ENCODE measurements at places on chromosomes 16 and 17.

- no peak for DNase-seq
Measured at GRCh38 chr16:72848028-72848400, 199.9 kb downstream of the ZFHX3 start.

DNA sequence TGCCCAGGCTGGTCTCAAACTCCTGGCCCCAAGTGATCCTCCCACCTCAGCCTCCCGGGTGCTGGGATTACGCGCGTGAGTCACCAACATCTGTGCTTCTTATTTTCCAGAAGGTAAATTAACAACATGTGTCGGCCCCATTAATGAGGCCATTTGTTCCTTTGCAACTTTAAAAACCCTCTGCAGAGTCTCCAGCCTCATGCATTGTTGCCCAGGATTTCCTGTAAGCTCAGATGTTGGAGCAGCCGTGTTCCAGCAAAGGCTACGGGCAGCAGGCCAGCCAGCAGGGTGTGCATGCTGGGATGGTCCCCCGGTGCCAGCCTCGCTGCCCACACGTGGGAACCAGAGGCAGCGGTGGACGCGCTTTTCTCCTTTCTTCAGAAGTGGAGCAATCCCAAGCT is 19.1 kb upstream of the HEXD start:
- peak; percentile 74 for DNase-seq

- DNase-seq, result no peak
Measured at GRCh38 chr16:21242756-21243155, 9.3 kb downstream of the ANKS4B start.

DNA sequence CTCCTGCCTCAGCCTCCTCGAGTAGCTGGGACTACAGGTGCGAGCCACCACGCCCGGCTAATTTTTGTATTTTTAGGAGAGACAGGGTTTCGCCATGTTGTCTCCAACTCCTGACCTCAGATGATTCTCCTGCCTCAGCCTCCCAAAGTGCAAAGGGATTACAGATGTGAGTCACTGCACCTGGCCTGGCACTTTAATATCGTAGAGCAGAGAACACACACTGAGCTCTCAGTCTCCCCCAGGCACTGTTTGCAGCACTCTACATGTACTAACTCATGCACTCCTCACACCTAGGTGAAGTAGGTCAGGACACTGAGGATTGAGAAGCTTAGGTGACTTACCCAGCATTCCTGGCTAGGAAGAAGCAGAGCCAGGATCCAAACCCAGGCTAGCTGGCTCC is 15.0 kb downstream of the C17orf100 start:
- DNase-seq, result no peak

- no peak for DNase-seq
Measured at GRCh38 chr16:11233727-11234376, 22.2 kb downstream of the SOCS1 start.

- DNase-seq, result no peak
Measured at GRCh38 chr16:7026639-7027038, 306.0 kb upstream of the RBFOX1 start.

DNA sequence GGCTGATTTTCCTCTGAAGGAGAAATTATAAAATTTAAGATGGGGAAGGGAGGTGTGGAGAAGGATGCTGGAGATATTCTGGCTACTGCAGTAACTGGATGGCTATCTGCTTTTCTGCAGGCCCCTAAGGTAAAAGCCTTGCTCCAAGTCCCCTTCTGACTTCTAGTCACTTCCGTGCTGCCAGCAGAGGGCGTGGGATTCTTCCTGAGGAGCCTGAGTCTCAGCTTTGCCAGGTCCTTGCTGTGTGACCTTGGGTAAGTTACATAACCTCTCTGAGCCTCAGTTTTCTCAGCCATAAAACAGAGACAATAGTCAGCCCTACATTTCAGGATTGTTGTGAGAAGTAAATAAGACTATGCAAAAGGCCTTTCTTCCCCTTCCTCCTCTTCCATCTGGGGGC is 24.3 kb upstream of the TMEM220 start:
- no peak for DNase-seq

DNA sequence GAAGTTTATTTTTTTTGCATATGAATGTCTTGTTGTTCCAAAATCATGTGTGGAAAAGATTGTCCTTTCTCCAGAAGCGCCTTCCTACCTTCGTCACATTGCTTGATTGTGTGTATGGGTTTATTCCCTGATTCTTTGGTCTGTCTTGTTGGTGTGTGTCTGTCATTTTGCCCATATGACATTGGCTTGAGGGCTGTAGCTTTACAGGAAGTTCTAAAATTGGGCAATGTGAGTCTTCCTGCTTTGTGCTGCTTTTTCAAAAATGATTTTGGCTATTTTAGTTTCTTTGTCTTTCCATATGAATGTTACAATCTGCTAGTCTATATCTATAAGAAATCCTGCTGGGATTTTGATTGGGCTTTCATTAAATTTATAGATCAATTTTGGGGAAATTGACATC is 217.2 kb downstream of the SNX29 start:
- no peak for DNase-seq

DNA sequence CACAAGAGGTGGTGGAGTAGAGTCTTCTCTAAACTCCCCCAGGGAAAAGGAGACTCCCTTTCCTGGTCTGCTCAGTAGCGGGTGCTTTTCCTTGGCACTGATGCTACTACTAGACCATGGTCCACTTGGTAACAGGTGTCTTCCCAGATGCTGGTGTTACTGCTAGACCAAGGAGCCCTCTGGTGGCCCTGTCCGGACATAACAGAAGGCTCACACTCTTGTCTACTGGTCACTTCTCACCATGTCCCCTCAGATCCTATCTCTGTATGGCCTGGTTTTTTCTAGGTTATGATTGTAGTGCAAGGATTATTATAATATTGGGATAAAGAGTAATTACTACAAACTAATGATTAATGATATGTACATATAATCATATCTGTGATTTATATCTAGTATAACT is 49.7 kb upstream of the ARL4D start:
- DNase-seq, result no peak

DNA sequence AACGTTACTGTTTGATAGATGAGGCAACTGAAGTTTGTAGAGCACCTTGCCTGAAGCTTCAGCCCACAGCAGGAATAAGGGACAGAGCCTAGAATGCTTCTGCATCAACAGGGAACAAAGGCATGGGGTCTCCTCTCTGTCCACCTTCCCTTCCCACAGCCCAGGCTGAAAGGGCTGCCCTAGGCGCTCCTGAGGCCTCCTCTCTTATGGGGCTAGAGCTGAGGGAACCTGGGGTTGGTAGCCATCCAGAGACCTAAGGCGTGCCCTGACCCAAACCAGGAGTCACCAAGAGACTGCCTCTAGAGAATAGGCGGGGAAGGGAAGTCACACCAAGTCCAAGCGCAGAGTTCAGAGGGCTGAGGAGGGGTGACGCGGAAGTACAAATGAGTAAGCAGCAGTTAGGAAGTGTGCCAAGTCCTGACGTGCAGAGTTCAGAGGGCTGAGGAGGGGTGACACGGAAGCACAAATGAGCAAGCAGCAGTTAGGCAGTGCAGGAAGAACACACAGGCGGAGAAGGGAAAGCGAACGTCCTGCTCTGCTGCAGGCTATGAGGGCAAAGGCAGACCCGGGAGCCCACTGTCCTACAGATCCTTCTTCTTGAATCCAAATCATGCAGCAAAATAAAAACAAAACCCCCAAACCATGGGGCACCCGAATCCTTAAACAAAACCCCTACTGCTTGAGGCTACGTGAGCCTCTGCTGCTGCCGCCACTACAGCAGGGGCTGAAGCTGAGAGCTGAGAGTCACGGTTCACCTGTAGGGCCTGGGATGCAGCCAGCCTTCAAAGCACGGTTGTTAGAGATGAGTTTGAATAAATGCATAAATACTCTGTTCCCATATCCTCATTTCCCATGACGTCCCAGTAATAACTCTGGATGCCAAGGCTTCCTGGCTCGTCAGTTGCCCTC is 2.7 kb upstream of the SPG7 start:
- DNase-seq, result no peak

- DNase-seq, result no peak
Measured at GRCh38 chr16:88045820-88046303, 94.6 kb downstream of the BANP start.

DNA sequence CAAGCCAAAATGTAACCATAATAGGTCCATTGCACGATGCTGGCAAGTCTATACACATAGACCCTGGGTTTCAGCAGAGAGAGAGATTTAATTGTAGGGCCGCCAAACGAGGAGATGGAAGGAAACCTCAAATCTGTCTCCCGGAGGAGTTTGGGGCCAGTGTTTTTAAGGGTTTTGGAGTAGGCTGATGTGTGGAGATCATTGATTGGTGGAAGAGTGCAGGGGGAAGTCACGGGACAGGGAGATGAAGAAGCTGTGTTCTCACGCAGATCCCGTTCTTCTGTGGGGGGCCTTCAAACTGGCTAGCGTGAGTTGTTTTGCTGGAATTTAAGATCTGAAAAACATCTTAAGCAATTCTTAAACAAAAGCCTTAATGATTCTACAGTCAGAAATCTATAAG is 84.8 kb downstream of the KATNIP start:
- no peak for DNase-seq

DNA sequence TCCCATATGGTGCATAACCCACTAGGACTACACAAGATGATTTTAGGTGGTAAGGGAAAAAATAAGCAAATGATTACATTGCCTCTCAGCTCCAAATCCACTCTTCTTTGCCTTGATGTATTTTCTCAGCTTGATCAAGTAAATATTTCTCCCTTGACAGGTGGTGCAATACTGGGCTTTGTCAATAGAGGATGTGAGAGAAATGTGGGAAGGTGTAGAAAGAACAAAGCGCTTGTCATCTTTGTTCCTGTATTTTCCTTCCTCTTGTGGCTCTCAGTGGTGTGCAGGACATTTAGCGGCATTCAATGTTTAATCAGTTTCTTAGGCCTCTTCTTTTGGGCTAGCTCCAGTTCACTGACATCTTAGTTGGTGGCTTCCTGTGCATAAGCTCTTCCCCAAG is 1165.8 kb upstream of the GOT2 start:
- no peak for DNase-seq

GRCh38 chr16:19389246-19389645 is 28.4 kb upstream of the TMC5 start:
- no peak for DNase-seq

GRCh38 chr17:83000738-83001137 is 78.7 kb upstream of the METRNL start:
- no peak for DNase-seq

DNA sequence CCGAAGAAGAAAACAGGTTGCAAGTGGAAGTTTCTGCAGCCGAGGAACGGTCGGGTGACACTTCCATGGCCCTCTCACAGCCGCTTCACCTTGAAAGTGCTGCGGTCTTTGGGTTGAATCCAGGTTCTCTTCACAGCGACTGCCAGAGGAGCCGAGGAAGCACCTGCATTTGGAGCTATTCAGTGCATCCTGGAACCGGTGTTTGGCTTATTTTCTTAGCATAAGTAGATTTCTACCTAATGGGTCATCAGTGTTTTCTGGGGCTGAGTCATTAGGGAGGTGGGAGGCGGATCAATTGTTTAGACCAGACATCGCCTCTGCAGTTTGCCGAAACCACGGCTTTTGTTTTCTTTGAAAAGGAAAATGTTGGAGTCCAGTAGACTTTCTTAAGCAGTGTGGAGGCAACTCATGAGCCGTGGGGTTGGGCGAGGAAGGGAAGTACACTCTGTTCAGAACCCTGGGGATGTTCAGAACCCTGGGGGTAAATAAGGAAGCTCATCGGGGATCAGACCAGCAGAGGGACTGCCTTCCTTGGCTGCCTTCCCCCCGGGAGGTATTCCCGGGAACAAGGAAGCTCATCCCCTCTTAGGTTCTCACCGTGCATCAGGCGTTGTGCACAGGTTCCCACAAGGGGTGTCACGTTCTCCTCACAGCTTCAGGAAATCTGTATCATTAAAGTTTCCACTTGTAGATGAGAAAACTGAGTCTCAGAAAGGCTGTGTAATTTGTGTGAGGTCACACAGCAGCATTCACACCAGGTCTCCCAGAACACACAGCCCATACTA is 361.5 kb downstream of the SNX29 start:
- DNase-seq, result no peak

GRCh38 chr17:67570797-67571196 is 146.9 kb upstream of the NOL11 start:
- no peak for DNase-seq

- DNase-seq, result no peak
Measured at GRCh38 chr16:46613352-46613751, 7.8 kb downstream of the SHCBP1 start.

GRCh38 chr17:42047343-42047742 is 3.1 kb downstream of the C17orf113 start:
- no peak for DNase-seq

- no peak for DNase-seq
Measured at GRCh38 chr16:85557083-85557970, 55.8 kb upstream of the GSE1 start.

DNA sequence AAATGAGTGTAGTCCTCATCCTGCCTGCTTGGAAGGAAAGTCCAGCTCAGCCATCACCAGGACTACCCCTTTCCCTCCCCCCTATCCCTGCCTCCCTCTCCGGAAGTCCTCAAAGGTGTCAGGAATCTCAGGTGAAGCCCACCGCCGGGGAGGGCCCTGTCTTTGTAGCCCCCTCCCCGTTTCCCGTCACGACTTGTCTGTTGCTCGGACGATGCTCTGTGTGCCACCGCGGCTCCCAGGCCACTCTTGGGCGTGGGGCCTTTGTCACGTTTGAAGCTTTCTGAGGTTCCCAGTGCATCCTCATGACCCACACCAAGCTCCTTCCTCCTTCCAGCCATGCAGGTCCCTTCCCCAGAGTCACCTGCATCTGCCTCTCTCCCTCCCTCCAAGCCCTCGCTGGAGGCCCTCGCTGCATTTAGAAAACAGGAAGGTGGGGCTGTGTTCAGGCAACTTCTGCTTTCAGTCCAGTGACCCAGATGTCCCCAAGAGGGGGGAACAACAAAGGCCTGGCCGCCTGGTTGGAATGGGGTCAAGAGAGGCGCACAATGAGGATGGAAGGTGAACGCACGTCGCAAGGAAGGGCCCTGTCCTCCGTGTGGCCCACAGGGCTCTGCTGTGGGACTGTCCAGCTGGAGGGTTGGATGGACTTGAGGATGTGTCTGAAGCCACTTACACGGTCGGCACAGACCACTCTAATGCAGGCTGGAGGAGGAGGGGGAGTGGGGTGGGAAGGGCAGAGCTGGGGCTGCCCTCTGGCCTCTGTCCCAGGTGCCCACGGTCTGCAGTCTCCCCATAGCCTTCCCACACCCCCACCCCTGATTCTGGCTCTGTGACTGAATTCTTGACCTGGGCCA is 59.9 kb downstream of the OR1D5 start:
- DNase-seq, result no peak

GRCh38 chr17:61468263-61468907 is 16.2 kb downstream of the TBX4 start:
- DNase-seq, result no peak

- no peak for DNase-seq
Measured at GRCh38 chr16:67773569-67774456, 32.5 kb downstream of the RANBP10 start.

DNA sequence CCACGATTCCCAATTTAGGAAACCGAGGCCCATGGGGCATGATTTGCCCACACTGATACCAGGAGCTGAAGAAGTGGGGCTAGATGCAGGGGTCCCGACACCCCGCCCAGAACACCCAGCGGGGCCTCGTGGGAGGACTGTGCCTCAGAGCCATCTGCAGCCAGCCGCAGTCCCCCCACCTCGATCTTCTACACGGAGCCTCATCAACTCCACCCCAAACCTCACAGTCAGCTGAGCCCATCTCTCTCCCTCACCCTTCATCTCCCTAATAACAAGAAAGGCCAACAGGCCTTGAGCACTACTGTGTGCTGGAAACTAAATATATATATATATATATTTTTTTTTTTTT is 4.2 kb downstream of the ITGAE start:
- DNase-seq, result no peak

All from HS-5 (cell line).